GM12865 (cell line): ENCODE measurements at places on chromosomes 16 and 17.
A peak's percentile ranks its signal among the peaks of the same experiment; 100 is the strongest.

DNA sequence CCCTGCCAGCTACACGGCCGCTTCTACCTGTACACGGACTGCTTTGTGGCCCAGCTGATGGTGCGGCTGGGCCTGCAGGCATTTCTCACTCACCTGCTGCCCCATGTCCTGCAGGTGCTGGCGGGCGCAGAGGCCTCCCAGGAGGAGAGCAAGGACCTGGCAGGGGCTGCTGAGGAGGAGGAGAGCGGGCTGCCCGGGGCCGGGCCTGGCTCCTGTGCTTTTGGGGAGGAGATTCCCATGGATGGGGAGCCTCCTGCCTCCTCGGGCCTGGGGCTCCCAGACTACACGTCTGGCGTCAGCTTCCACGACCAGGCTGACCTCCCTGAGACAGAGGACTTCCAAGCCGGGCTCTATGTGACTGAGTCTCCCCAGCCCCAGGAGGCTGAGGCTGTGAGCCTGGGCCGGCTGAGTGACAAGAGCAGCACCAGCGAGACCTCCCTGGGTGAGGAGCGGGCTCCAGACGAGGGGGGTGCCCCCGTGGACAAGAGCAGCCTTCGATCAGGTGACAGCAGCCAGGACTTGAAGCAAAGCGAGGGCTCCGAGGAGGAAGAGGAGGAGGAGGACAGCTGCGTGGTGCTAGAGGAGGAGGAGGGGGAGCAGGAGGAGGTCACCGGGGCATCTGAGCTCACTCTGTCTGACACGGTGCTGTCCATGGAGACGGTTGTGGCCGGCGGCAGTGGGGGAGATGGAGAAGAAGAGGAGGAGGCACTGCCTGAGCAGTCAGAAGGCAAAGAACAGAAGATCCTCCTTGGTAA, 3.5 kb downstream of the WDR81 start:
- DNase-seq = no peak

DNA sequence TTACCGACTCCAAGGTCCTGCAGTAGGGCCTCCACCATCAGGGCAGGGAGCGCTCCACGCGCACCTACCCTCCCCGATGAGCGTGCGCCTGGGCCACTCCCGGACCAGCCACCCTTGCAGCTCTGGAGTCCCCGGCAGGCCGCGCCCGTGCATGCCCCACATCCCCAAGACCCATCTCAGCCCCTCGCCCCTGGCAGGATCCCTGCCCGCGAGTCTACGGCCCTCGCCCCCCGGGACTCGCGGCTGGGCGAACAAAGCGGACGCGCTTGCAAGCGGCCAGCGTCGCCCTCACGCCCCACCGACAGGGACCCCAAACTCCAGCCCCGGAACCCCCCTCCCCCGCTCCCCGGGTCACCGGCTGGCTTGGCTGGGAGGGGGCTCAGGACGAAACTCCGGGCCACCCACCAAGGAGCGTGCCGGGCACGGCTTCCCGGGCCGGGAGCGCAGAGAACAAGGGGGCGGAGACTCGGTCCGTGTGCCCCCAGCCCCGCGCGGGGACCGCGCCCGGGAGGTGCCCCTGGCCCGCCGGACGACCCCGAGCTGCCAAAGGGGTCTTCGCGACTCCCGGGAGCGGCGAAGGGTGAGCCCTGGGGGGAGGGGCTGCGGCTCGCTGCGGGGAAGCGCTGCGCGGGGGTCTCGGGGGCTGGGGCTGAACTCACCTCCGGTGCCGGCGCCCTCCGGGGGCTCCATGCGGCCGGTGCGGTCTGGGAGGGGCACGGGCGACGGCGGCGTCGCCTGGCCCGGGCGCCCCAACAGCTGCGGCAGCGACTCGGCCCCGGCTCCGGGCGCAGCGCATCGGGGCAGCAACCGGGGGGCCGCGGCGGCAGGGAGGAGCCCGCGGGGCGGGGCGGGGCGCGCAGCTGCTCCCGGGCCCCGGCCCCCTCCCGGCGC, at the start of gene DBNDD1:
Gene DBNDD1 (minus strand): TSS at position 805 of the 891 bp plus-strand sequence. CDS start 115 bp downstream, at position 690.
- DNase-seq = no peak

- DNase-seq = no peak
These were observed 759.9 kb downstream of the KCNJ2 start for GRCh38 chr17:70929226-70929625.

DNA sequence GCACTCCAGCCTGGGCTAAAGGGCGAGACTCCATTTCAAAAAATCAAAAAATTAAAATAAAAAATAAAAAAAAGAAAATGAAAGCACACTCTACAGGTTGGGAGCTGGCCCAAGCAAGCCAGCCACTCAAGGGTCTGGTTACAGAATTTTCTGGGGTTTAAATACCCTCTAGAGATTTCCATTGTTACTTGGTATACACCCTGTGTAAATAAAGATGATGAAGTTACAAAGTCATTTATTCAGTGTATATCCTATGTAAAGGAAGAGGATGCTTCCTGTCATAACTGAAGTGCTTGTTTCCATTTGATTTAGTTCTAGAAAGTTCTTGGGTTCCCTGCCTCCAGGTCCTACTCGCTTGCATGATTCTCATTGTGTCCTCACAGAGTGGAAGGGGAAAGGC, 79.9 kb upstream of the C17orf78 start:
- DNase-seq = no peak

- DNase-seq = peak; percentile 5
These were observed at the start of gene MEIOB for GRCh38 chr16:1871974-1872635. MEIOB (minus strand) TSS chr16:1872164; CDS start chr16:1868175, 3,989 bp downstream.

DNA sequence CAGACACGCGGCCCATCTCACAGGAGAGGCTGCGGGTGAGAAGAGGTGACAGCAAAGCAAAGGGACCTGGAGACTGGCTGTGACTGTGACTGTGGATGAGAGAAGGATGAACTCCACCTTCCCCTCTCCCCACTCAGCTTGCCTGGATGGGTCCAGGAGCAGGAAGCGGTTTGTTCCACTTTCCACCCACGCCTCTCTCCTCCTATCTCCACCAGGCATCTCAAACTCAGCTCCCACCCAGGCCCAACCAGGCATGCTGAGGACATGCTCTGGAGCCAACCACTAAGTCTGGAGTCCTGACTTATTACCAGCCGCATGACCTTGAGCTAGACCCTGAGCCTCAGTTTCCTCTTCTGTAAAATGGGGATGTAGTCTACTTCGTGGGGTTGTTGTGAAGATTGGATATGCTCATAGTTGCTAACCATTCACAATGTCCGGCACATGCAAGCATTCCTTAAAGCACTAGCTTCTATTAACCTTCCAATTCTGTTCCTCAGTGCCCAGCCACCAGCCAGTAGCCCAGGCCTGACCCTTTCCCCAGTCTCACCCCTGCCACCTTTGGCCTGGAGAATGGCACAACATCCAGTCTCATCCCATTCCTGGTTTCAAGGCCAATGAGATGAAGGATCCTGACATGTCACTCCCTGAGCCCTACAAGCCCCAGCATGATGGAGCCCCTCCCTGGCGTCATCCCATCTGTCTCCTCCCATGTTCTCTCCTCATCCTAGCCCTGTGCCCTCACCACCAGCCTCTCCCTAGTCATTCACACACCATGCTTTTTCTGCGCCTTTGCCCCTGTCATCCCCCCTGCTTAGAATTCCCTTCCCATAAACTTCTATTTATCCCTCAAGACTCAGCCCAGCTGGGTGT, 2.3 kb downstream of the GAS2L2 start:
- DNase-seq = no peak

DNA sequence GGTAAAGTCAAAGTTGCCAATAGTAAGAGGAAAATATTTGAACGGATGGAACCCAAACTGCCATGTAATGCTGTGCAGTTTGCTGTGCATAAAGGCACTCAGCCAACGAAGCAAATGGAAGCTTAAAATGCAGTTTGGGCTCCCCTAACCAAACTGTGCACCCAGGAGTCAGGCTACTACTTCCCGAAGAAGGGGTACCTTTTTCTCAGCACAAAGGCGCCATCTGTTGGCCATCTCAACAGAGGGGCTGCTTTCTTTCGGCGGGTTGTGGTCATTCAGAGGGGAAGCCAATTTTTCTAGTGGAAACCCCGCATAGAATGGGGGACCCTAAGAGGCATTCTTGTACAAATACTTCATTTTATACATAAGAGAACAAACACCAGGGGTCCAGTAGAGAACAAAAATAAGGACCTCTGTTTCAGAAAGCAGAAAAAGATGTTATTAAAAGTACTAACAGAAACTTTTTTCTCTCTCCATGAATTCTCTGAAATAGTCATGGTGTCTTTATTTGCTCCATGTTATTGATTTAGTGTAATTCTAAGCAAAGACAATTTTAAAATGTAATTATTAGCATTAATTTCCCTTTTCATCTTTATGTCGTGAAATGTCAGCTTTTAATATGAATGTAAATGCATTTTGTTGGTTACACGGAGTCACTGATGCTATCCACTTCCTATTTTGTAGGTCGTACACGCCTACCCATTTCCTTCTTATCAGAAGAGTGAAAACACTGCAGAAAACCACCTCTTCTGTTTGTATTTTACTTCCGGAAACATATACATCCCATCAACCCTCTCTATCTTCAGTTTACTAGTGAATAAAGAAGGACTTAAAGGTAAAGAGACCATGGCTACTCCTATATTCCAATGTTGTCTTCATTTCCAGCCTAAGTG, 453.3 kb downstream of the KCNJ2 start:
- DNase-seq = peak; percentile 14

DNA sequence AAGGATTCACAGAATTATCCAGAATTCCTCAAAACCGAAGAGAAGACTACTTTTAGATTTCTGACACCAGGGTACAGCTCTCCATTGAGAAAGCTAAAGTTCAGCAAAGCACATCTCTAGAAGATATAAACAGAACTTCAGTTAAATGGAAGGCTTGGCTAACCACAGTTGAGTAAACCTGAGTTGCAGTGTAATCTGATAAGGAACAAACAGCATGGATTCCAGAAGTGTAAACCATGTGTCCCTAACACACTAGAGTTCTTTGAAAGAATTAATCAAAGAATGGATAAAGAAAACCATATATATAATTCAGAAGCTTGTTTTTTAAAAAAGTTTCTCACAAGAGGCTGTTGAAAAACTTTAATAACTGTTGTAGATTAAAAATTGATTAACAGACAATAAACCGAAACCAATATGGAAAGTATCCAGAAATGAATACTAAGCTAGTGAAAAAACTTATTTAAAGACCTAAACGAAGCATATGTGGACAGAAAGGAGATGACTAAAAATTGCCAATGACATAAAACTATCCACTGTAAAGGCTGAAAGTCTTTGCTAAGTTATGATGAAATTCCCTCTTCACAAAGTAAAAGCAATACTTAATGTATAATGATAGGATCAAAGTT, 4.3 kb downstream of the RNF43 start:
- no peak for DNase-seq

DNA sequence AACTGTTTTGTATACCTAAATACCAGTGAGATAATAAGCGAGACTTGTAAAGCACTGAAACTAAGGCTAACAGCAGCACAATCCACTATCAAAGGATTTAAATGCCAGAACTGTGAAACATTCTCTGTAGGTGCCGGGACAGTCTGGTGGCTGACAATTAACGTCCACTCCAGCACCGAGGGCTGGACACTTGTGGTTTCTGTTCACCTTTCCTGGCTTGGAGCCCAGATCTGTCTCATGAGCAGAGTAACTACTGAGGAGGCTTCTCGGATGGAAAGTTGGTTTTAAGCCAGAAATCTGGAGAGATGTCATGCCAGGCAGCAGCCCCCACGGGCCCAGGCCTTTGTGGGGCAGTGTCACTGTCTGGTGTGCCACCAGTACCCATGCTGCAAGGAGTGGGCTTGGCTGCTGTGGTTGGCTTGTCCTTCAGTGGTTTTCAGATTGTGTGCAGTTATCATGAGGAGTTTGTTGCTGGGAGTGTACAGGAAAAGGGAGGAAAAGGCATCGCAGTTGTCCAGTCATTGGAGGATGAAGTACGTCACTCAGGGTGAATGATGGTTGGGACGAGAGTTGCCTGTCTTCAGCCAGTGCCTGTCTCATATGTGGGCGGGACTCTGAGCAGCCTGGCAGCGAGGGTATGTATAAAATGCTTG, 35.5 kb downstream of the UBN1 start:
- DNase-seq = no peak
